CD4-positive, alpha-beta T cell treated with Interleukin-4 for 4 hours (primary cell): ENCODE measurements at places on chromosomes 13 and 19.

- no peak for DNase-seq
Observed at GRCh38 chr19:13717194-13717643, 47.1 kb upstream of the MRI1 start.

GRCh38 chr19:16405091-16405490 is 66.7 kb downstream of the EPS15L1 start:
- DNase-seq: no peak

- DNase-seq: no peak
Observed at GRCh38 chr13:45412274-45413049, 5.7 kb downstream of the SLC25A30 start.

DNA sequence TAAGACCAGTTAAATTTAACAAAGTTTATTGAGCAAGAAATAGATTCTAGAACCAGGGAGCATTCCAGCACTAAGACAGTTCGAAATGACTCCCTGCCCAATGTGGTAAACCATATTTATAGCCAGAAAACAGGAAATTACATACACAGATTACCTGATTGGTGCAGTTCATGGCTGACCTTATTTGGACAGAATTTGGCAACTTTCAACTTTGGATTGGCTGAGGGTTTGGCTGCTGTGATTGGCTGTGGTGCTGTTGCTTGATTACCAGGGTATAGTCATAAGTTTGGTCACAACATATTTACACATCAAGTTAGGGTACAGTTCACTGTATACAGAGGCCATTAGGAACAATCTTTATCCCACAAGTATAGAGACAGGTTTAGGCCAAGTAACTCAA is 984.8 kb upstream of the MIR17HG start:
- no peak for DNase-seq

DNA sequence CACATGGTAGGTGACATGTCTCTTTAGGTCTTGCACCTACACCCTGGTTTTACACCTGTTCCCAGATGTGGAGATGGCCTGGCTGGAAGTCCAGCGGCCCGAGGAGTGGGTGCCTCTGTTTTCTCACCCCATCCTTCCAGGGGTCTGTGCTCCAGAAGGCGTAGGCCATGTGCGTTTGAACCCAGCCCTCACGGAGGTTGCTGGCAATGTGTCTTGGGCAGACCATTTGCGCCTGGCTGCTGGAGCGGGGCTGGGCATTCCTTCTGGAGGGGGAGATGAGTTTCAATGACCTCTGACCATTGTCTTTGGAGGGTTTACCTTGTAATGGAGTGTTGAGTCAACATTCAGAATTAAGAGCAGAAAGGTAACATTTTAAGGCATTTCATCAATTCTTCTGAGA is 54.8 kb upstream of the ZNF536 start:
- no peak for DNase-seq

GRCh38 chr13:39531646-39532045 is 71.3 kb downstream of the LHFPL6 start:
- no peak for DNase-seq

DNA sequence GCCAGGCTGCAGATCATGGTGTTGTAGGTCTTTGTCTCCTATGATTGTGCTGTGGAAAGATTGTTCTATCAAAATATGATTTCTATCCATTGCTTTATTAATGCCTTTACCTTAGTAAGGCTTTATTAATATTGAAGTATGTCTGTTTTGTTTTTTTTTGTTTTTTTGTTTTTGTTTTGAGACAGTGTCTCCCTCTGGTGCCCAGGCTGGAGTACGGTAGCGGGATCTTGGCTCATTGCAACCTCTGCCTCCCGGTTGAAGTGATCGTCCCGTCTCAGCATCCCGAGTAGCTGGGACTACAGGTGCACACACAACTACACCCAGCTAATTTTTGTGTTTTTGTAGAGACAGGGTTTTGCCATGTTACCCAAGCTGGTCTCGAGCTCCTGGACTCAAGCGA is 7.7 kb downstream of the IRGC start:
- no peak for DNase-seq

GRCh38 chr13:113027095-113027494 is 58.1 kb downstream of the MCF2L start:
- DNase-seq: no peak

DNA sequence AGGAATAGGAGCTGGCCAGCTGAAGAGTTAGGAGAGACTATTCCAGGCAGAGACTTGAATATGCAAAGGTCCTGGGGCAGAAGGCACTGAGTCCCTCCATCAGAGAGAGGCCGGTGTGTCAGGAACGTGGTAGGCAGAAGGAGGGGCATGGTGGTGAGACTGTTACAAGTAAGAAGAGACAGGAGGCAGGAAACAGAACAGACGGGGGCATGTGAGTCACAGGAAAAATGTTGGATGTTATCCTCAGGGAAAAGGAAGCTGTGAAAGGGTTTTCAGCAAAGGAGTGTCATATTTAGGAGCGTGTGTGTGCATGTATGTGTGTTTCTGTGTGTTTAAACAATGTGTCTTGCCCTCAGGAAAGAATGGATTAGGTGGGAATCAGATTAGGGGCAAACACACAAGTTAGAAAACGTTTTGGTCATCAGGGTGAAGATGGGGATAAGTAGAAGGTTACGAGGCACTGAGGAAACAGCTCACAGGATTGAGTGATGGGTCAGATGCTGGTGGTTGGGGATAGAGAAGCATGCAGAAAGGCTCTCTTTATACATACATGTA is 1.1 kb downstream of the EDDM13 start:
- no peak for DNase-seq

- peak; percentile 63 for DNase-seq
Observed at GRCh38 chr13:51645761-51646670, 61.8 kb downstream of the WDFY2 start.

GRCh38 chr19:48961051-48961649 is 4.0 kb upstream of the FTL start:
- DNase-seq: no peak

DNA sequence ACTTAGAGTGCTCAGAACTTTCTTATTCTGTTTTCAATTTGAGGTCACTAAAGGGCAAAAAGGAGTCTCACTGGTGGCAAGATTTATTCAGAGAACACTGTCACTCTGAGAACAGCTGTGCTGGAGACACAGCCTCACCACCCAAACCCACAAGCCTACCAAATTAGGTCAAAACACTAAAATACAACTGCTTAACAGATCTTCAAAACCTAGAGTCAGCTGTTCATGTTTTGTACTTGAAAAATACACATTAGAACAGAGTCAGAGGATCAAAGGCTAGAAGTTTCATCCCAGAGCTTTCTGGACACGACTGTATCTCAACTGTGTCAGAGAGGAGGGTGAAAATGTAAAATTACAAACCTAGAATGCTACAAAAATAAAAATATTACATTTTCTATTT is 89.3 kb downstream of the MIPEP start:
- DNase-seq: peak; percentile 37

DNA sequence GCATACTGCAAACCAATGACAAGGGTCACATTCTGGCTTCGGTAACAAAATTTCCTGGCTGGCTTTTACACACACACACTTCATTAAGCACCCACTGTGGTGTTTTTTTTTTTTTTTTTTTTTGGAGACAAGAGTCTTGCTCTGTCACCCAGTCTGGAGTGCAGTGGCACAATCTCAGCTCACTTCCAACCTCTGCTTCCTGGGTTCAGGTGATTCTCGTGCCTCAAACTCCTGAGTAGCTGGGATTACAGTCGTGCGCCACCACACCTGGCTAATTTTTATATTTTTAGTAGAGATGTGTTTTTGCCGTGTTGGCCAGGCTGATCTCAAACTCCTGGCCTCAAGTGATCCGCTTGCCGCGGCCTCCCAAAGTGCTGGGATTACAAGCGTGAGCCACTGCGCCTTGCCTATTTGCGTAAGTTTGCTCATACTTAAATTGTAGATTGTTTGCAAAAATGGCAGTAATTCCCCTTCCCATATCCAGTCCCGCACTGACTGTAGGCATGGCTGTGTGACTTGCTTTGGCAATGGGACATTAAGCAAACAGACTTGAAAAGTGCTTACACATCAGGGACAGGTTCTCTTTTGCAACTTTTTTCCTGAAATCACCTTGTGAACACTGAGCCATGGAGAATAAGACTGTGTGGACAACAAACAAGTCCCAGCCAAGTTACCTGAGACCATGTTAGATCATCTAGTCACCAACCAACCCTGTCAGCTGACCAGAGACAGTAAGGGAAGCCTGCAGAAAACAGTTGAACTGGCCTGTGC is 42.1 kb upstream of the EBPL start:
- DNase-seq: no peak

GRCh38 chr13:21075011-21075378 is 13.6 kb upstream of the LATS2 start:
- peak; percentile 13 for DNase-seq

DNA sequence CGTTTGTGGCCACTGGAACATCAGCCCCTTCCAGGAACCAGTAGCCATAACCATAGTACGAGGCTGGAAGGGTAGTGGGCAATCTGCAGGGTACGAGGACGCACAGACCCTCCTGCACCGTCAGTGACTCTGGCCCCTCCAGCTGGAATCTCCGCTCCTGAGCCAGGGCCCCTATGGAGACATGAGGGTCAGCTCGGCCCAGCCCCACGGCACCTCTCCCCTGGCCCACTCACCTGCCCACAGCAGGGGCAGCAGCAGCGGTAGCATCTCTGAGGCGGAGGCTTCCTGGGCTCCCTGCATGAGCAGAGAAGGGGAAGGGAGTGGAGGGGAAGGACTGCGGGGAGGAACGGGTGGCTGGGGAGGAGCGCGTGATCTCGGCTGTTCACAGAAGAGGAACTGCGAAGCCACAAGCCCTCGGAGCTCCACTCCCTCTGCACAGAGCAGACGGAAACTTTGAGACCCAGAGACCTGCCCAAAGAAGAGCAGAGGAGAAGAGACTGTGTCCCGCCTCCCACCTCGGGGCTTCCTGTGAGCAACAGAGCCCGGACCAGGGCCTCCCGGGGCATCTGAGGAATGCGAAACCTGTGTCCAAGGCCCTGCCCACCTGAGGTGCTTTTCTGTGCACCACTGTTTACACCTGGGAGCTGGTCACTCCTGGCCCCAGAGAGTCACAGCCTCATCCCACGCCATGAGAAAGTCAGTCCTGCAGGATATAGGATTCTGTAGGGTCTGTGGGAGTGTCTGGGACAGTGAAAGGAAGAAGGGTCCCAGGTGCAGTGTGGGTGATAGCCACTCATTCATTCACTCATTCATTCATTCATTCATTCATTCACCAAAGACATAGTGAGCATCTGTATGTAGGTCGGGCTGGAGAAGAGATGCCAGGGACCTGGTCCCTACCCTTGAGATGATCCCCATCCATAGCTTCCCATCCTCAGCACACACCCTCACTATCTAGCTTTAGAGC is at the start of gene SIGLEC6:
Gene SIGLEC6, minus strand, starts transcription at position 322 of the 967 bp plus-strand sequence. Its CDS starts 22 bp downstream, at position 300.
- peak; percentile 21 for DNase-seq

GRCh38 chr13:44237276-44237767 is 136.3 kb upstream of the SERP2 start:
- peak; percentile 4 for DNase-seq

- DNase-seq: peak; percentile 33
Observed at GRCh38 chr13:22107549-22107948, 436.7 kb downstream of the FGF9 start.

DNA sequence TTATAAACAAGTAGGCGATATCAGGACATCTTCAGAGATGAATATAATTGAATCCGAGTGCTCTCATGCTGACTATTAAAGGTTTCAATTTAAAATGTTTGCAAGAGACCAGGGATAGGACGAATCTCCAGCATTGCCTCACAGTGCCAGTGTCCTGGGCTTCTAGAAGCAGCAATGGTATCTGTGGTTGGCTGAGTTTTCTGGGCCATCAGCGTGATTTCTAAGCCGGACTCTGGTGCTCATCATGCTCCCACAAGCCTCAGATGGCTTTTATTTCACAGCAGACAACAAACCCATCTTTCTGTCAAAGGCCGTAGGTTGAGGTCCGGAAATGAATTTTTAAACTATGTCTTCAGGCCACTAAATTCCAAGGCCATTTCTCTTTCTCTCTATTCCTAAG is 187.7 kb downstream of the FOXO1 start:
- no peak for DNase-seq

DNA sequence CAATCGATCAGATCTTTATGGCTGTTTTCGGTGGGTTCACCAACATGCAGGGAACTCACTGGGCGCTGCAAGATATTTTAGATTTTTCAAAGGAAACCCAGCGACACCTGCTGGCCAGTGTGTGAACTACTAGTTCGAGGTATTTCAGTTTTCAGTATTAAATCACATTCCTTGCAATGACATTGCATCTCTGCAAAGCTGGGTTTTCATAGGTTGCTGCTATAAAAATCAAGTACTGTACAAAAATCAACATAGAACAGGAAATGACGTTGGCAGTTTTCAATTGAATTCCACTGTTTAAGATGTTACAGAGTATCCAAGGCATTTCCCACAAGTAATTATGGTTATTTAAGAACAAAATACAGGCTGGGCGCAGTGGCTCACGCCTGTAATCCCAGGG is 17.6 kb downstream of the LIG1 start:
- peak; percentile 78 for DNase-seq

DNA sequence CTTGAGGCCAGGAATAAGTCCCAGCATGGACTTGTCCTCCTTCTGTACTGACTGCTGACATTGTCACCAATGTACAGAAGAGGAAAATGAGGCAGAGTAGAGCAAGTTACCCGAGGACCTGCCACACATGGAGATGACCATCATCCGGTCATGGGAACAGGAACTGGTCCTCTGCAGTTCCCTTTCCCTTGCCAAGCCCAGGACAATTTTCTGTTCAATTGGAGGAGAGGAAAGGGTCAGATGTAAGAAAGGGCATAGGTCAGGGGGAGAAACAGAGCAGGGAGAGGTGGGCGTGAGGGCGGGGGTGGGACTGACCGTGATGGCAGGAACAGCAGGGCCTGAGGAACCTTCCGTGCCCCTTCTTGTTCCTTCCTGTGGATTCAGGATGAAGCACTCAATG is 18.6 kb downstream of the PHLDB3 start:
- no peak for DNase-seq

DNA sequence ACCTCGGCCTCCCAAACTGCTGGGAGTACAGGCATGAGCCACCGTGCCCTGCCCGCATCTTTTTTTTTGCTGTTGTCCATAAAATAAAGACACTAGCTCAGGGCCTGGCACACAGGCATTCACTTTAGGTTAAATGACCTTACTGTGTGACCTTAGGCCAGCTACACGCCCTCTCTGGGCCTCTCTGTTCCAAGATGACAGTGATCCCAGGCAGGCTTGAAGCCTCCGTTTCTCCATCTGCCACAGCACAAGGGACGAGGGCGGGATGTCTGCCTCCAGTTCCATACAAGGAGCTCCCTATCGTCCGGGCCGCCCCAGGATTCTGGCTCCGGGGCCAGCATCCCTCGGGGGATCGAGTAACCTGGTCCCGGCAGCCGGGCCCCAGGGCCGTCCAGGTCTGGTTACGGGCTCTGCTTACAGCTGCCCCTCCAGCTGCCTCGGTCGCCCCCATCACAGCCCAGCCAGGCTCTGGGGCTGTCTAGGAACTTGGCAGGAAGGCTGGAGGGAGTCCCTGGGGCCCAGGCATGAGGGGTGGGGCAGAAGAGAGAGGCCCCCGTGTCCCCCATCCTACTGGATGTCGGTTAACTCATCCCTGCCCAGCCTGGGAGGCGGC is 11.9 kb upstream of the SEMA6B start:
- no peak for DNase-seq

- DNase-seq: no peak
Observed at GRCh38 chr19:45994456-45994997, 740 bp upstream of the CCDC61 start.

DNA sequence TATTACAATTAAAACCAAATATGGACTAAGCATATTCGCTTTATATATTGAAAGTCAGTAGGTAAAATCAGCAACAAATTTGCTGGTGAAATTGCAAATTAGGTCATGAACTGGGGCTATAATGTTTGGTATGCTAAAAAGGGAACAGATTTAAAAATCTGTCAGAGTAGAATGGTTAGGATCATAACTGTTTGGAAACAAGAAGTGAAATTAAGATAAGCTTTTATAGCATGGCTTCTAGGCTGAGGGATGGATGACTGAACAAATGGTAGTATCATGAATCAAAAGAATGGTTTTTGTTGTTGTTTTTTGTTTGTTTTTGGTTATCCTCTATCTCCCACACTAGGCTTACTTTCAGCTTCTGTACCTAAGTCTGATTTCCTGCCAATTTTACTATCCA is 1090.4 kb downstream of the PCDH9 start:
- no peak for DNase-seq
